Type B pancreatic cell (in vitro differentiated cells): ENCODE measurements at places on chromosomes 11 and 22.

DNA sequence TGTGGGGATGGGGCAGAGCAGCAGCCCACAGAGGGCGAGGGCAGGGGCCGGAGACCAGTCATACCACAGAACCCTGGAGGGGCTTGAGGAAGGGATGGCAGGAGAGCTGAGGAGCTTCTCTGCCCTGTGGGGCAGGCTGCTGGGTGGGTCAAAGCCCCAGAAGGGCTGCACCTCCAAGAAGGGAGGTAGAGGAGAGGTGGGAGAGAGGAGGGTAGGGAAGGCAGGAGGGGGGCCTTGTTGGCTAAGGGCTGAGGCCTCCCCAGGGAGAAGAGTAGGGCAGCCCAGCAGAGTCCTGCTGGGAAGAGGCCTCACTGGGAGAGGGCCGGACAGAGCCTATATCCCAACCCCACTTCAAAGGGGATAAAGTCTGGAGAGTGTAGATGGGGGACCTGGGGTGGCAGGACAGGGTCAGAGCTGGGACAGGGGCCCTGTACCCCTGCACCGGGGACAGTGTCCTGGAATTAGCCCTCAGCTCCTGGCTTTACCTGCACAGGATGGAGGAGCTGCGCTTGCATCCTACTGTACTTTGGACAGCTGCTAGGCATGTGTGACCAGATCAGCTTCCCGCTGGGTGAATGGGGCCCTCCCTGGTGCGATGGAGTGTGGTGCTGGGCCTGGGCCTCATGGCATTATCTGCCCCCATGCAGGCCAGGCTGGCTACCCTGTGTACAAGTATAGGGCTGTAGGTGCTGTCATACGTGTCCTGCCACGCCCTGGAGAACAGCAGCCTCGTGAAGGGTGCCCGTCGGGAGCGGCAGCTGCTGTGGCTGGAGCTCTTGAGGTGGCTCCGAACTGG, 7.3 kb downstream of the DGCR6L start:
- DNase-seq: peak; percentile 53

DNA sequence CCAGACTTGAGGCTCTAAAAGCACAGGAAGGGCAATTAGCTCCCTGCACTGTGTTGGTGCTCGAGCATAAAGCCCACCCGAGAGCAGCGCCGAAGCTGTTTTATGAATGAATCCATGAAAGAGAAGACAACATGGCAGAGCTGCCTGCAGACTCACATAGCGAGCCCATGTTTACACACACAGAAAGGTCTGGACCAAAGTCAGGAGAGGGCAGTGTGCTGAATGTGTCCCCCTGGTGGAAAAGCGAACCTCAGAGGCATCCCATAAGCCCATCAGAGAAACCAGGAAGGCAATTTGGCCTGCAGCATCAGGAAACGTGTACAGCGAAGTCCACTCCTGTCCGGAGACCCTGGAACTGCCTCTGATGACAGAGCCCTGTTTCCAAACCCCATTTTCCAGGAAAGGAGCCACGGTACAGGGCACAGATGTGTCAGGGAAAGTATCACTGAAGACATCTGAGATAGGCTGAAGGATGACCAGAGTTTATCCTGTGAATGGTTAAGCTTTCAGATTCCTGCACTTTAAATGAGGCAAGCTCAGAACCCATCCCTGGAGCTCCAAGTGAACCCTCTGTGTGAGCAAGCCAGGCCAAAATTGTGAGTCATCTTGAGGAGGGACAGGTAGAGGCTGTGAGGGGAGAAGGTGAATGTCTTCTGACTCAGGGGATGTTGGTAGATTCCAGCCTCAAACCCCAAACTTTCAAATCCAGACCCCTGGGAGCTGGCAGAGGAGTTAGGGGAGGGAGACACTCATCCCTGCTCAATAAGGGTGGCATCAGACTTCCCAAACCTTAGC, 36.9 kb downstream of the CHRDL2 start:
- no peak for DNase-seq

GRCh38 chr11:134668076-134668475, 256.0 kb upstream of the B3GAT1 start:
- DNase-seq: peak; percentile 37

- no peak for DNase-seq
Observed at GRCh38 chr22:37804352-37804880, 3.3 kb upstream of the GCAT start.

DNA sequence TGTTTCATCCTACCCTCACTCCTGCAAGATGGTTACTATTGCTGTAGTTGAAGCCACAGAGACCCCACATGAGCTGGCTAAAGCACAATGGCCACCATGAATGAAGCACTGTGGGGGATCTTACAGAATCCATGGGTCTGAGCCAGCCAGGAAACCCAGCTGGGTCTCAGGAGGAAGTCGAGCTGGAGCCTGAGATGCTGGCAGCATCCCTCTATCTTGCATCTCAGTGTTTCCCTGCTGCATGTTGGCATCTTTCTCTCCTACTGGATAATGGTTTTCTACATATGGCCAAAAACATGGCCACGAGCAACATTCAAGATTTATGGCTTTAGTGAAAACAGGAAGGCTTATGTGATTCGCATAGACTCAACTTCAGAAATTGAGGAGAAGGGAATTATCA, 219.3 kb upstream of the SNX19 start:
- DNase-seq: no peak

DNA sequence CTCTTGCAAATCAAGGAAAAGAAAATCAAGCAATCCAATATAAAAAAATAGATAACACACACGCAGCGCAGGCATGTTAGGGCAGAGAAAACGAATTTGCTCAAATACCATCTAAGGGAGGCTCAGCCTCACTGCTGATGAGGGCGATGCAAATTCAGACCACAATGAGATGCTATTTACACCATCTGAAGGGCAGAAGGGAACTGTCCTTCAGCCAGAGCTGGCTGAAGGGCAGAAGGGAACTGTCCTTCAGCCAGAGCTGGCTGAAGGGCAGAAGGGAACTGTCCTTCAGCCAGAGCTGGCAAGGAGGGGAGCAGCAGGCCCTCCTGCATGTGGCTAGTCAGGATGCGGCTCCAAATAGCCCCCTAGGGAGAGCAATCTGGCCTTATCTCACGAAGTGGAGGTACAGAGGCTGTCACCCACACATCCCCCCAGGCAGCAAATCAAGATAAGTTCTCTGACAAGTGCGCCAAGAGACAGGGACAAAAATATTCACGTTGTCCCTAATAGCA, 7.6 kb upstream of the SLC39A13 start:
- DNase-seq: no peak

GRCh38 chr11:10197091-10197490, 96.9 kb downstream of the SBF2 start:
- no peak for DNase-seq

DNA sequence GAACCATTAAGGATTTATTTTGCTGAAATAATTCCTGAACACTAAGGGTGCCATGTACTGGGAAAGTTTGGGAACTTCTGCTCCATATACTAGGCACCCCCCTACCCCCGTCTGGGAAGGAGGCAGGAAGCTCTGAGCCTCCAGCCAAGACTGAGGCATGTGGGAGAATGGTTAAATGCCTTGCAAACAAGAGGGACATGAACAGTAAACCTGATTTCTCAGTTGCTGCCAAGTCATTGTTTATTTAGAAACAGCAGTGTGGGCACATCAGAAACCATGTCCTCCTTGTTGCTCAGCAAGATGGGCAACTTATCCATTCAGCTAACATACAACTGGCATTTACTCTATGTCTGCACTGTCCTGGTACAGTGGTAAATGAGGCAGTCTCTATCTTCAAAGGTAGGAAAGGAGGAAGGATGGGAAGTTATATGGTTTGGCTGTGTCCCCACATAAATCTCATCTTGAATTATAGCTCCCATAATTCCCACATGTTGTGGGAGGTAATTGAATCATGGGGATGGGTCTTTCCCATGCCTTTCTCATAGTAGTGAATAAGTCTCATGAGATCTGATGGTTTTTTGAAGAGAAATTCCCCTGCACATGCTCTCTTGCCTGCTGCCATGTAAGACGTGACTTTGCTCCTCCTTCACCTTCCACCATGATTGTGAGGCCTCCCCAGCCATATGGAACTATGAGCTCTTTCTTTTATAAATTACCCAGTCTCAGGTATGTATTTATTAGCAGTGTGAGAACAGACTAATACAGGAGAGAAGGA, 459.1 kb downstream of the MIAT start:
- no peak for DNase-seq

- no peak for DNase-seq
Observed at GRCh38 chr11:75760710-75761493, 7.7 kb upstream of the DGAT2 start.
